ENCODE measurements at places on chromosomes 5 and 9.

DNA sequence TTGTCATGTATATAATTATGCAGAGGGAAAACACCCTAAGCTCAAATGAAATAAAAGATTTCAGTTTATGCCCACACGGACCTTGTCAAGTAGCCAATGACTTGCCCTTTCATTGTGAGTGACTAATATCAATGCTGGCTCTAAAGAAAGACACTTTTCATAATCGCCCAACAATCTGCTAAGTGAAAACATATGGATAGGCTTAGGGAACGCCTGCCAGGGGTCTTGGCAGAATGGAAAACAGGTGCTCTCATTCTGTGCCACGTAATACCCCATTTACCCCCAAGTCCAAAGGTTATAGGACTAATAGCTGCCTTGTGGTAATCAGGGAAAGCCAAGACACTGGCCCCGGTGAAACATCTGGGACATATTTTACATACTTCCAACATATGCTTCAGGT lies 157.7 kb downstream of the SLF1 start:
- DNase-seq: no peak

DNA sequence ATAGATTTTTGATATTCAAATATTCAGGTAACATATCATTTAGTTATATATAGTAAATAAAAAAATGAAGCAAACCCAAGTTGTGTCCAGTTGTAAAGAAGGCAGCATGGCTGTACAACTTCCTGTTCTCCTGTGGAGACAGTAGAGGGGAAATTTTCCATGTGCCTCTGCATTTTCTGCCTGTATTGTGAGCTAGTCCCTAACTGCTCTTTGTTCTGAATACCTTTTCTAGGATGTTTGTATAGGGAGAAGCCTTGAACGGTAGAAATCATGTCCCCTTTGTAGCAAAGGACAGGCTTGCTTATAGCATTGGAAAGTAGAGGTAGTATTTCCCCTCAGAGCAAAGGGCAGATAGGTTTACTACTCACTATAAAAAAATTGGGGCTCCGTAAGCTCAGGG lies 13.3 kb upstream of the RPS23 start:
- no peak for DNase-seq

DNA sequence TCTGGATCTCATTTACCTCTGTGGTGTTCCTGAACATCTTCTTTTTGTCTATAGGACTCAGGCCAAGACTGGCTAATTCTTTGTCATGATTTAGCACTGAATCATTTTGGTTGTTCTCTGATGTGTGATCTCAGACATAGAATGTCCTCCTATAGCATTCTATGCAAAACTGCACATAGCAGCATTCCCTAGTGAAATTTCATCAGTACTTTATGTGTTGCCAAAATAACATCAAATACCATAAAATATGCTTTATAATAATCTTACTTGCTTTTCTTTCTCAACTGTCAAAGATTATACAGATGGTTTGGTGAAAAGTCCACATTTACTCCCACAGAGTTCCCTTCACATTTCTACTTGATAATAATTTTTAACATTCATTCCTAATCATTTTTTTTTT lies 115.7 kb upstream of the MPDZ start:
- DNase-seq: no peak

DNA sequence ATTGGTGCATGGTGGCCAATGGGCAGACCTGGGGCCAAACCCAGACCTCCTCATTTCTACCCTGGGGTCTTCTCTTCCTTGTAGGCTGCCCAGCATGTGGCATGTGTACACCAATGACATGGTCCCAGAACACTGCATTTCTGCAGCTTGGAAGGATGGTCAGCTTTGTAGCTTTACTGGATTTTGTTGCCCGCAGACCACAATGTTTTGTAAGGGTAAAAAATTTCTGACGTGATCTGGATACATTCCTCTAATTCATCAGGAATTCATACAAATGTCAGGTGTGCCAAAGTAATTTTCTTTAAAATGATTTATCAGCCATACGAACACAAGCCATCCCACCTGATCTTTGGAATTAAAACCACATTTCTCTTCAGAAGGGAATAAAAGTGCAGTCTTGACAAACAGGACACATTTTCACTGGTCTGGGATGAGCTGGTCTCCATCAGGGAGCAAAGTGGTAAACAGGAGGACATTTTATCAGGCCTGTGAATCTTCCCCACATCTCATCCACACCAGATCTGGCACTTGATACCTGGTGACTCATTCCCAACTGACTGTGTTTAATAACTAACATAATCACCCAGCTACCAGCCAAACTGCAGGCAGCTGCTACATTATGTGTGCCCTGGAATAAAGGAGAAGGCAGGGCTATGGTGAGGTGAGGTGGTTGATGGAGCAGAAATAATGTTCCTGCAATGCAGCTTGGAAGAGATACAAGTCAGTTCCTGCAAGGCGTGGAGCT lies 103.9 kb downstream of the SPOCK1 start:
- DNase-seq: no peak

GRCh38 chr5:172959824-172960799 lies 888 bp downstream of the RPL26L1 start:
- no peak for DNase-seq

- DNase-seq: no peak
Observed at GRCh38 chr5:119117237-119117636, 46.4 kb downstream of the DMXL1 start.

GRCh38 chr9:7104625-7105024 lies 346.9 kb downstream of the KDM4C start:
- no peak for DNase-seq

DNA sequence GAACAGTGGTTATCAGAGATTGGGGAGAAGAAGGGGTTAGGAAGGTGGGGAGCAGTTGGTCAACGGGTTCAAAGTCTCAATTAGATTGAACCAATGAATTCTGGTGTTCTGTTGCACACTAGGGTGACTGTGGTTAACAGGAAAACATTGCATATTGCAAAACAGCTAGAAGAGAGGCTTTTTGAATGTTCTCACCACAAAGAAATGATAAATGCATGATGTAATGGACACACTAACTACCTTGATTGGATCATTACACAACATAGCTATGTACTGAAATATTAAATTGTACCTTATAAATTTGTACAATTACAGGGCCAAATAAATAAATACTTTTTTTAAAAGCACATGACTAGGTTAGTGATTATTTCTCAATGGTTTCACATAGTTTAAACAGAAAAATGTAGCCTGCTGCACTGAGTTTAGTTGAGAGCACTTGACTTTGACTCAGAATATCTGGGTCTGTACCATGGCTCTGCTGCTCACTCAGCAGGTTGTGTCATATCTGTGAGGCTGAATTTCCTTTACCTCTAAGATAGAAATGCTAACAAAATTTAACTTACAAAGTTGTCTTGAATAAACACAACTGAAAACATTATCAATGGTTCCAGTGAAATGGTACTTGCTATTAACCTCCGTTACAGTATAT lies 30.4 kb downstream of the NUDT12 start:
- DNase-seq: no peak

DNA sequence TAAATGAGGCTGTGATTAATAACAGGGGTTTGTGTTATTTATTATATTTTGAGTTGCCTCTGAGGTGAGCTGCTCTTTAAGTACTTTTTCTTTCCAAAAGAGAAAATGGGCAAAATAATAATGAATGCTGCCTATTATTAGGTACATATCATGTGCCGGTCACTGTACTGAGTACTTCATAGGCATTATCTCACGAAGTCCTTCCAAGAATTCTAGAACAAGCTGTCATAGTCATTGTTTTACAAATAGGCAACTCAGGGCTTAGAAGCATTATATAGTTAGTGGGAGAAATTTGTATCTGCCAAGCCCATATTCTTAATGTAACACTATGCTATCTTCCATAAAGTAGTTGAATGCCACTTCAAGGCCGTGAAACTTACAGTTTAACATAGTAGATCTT lies 628.7 kb downstream of the CCDC171 start:
- DNase-seq: no peak

GRCh38 chr9:93329629-93330280 lies 121.7 kb upstream of the FAM120A start:
- DNase-seq: no peak

DNA sequence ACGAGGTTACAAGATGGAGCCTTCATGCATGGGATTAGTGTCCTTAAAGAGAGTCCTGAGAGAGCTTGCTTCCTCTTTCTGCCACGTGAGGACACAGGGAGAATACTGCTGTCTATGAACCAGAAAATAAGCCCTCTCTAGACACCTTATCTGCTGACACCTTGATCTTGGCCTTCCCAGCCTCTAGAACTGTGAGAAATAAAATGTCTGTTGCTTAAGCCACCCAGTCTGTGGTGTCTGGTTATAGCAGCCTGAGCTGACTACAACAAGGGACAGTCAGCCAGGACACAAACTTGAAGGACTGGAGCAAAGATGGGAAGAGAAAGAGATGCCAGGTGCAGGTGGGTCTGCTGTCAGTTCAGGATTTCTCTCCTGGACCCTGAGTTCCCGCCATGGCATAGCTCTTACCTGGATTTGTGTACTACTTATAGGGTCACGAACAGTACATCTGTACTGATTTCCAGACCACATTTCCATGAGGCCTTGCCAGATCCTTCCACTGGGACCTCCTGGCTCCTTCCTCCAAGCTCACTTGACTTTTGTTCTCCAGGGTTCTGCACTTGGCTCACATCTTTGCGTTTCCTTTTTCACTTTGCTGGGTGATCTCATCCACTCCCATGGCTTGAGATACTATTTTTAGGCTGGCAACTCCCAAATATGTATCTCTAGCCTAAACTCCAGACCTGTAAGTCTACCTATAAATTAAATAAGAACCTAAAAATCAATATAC lies 44.9 kb upstream of the LIFR start:
- DNase-seq: no peak

DNA sequence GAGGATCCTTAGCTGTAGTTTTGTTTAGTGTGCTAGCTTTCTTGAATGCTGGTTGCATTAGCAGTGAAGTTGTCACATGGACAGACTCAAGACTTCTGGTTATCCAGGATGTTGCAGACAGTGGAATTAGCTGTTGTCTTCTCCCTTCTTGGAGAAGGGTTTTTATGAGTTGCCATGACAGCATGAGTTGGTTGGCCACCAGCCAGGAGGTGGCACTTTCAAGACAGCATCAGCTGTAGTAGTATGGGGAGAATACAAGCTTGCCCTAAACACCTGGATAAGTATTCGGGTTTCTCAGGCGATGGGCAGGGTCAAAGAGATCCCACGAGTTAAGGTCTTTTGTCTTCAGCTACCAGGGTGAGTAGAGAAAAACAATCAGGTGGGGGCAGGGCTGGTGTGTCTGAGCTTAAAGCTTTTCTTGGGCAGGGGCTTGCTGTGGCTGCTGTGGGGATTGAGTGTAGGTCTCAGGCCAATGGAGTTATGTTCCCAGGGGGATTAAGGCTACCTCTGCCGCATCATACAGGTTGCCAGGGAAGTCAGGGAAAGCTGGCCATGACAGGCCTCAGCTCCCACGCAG lies 7.7 kb upstream of the C5orf47 start:
- DNase-seq: no peak

GRCh38 chr5:93415819-93416218 lies 165.2 kb downstream of the NR2F1-AS1 start:
- DNase-seq: no peak

DNA sequence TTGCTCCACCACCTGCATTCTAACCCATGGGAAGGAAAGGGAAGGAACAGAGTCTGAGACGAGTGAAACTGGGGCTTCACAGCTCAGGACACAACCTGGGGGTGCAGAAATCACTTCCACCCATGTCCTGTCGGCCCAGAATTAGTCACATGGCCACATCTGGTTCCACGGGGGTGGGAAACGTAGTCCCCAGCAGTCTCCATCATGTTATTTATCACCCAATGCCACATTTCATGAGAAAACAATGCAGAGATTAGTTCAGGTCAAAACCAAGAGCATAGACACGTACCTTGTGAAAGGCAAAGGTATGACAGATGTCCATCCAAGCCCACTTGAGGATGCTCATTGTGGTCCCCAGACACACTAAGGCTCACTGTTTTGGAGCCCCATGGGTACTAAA lies 125.1 kb downstream of the MED10 start:
- no peak for DNase-seq

- no peak for DNase-seq
Observed at GRCh38 chr9:99185348-99185632, 36.5 kb downstream of the ALG2 start.

GRCh38 chr5:122163121-122164069 lies 34.0 kb downstream of the ZNF474 start:
- DNase-seq: no peak

DNA sequence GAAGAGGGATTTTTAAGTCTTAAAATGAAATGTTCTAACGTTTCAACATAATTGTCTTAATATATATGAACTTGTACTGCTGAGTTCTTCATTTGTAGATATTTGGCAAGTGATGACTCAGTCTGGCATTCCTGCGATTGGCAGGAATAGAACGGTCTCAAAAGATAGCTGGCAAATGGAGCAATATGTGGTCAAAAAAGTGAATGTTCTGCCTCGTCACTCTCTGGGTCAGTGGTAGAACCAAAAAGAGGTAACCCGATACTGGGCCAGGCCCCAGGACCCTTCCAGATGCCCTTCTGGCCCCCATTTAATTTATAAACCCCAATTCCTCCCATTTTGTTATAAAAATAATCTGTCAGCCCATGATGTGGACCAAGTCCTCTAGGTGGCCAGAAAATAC lies 39.2 kb downstream of the ZNF366 start:
- no peak for DNase-seq

GRCh38 chr5:15431923-15432322 lies 68.1 kb upstream of the FBXL7 start:
- DNase-seq: no peak

GRCh38 chr5:157398305-157398704 lies 61.7 kb upstream of the NIPAL4 start:
- DNase-seq: no peak

- DNase-seq: no peak
Observed at GRCh38 chr5:102290004-102290403, 6.1 kb downstream of the SLCO4C1 start.

- DNase-seq: peak; percentile 46
Observed at GRCh38 chr9:72592502-72593403, 71.3 kb downstream of the TMC1 start.

- no peak for DNase-seq
Observed at GRCh38 chr9:135644631-135645218, 5.4 kb upstream of the GLT6D1 start.

Data from H1 (cell line).